Stimulated activated CD8-positive, alpha-beta memory T cell treated with anti-CD3 and anti-CD28 coated beads, Interleukin-4, amount 100 ng/mL, for 1 hour (primary cell): ENCODE measurements at places on chromosomes 7 and 10.

- DNase-seq = no peak
Observed at GRCh38 chr10:128122931-128123330, 3.3 kb downstream of the MKI67 start.

DNA sequence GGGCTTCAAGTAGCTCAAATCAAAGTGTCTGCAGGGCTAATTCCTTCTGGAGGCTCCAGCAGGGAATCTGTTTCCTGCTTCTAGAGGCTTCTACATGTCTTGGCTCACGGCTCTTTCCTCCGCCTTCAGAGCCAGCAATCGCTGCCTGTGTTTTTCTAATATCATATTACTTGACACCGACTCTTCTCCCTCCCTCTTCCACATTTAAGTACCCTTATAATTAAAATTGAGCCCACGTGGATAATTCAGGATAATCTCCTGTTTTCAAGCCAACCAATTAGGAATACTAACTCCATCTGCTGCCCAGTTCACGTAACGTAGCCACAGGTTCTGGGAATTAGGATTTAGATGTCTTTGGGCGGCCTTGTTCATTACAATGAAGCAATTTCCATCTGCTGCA lies 372.2 kb downstream of the DPP6 start:
- no peak for DNase-seq

DNA sequence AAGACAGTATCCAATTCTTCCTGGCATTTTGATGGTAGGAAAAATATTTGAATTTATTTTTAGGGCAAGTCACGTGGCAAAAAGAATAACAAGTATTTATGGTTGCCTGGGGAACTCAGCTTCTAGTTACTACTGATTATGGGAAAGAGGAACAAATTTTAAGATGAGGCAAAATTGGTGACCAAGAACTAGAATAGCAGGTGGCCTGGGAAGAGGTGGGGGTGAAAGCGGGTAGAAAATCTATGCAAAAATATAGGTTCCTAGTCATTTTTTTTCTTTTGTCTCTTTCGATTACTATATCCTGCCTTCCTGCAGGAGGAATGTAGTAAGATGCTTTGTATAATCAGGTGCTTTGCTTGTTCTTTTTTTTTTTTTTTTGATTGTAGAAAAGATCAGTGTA lies 27.8 kb downstream of the ENTPD1 start:
- no peak for DNase-seq

GRCh38 chr7:94906065-94906851 lies 1.1 kb upstream of the PPP1R9A start:
- DNase-seq = no peak

GRCh38 chr10:48456361-48456804 lies 148.5 kb downstream of the ARHGAP22 start:
- DNase-seq = no peak

- no peak for DNase-seq
Observed at GRCh38 chr7:107924841-107925504, 34.0 kb downstream of the DLD start.
